Fibroblast of upper back skin (primary cell): ENCODE measurements at places on chromosomes 5 and 9.

DNA sequence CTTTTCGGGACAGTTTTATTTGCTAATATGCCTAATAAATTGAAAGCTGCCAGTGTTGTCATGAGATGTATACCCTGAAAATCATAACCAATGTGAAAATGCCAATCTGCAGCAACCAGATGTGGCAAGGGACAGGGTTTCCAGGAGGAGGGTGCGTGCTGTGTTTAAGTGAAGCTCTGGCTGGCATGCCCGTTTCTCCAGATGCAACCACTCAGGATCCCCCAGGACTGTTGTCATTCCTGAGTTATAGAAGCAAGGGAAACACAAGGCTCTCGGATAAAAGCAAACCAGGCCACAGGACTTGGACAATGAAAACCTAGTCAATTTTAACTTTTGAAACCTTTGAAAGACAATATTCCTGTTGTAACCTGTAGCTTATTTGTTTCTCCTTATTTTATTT lies 360.2 kb downstream of the SLIT3 start:
- no peak for DNase-seq

- no peak for DNase-seq
These were observed 257.8 kb upstream of the TARS1 start for GRCh38 chr5:33182986-33183385.

- no peak for DNase-seq
These were observed 18.9 kb downstream of the ZNF169 start for GRCh38 chr9:94277885-94278536.

DNA sequence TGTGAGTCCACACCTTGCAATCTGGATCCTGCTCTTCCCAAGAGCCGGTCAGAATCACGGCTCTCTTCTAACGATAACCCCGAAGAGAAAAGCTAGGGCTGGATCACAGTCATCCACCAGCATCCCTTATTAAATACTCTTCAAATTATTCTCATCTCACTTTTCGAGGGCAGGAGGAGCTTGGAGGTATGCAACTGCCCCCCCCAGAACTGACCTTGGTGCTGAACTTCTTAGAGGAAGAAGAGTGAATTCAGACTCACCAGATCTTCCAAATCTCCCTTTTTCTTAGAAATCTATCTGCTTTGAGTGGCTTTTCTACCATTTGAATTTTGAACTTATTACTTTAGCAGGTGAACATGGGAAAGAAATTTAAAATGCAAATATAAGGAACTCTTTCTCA lies 75.7 kb downstream of the MED10 start:
- no peak for DNase-seq

GRCh38 chr5:143229896-143230675 lies 173.4 kb downstream of the NR3C1 start:
- DNase-seq = peak; percentile 79

- no peak for DNase-seq
These were observed 522.4 kb upstream of the TLE4 start for GRCh38 chr9:79049371-79049770.

- peak; percentile 11 for DNase-seq
These were observed 43.6 kb downstream of the CDO1 start for GRCh38 chr5:115772731-115773475.

- no peak for DNase-seq
These were observed 7.9 kb upstream of the KCNMB1 start for GRCh38 chr5:170397059-170397458.

DNA sequence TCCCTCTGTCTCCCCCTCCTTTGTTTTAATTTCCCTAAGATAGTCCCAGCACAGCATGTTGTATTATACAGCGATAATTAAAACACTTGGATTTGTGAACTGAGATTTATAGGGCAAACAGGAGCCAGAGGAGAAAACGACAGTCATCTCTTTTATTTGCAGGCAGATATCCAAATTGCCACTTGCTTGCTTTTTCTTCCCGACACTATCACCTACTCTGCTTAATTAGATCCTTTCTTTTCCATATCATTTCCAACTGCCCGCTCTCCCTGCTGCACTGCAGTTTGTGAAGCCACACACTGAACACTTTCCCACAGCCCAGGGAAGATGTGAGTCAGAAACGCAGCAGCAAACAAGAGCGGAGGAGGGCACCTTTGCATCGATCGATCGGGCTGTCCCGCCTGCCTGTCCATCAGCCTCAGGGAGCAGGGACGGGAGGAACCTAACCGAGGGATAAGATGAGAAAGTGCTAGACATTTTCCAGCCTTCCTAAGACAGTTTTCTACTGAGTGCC lies 35.8 kb upstream of the SPRY4 start:
- peak; percentile 47 for DNase-seq

DNA sequence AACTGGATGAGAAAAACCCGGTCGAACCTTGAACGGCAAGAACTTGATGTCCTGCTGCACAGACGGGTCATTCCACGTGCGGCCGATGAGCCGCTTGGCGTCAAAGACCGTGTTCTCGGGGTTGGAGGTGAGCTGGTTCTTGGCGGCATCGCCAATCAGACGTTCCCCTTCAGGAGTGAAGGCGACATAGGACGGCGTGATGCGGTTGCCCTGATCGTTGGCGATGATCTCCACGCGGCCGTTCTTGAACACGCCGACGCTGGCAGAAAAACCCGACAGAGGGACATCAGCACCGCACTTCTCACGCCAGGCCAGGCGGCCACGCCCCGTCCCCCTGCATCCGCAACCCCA lies 519 bp downstream of the HSPA5 start:
- DNase-seq = no peak

DNA sequence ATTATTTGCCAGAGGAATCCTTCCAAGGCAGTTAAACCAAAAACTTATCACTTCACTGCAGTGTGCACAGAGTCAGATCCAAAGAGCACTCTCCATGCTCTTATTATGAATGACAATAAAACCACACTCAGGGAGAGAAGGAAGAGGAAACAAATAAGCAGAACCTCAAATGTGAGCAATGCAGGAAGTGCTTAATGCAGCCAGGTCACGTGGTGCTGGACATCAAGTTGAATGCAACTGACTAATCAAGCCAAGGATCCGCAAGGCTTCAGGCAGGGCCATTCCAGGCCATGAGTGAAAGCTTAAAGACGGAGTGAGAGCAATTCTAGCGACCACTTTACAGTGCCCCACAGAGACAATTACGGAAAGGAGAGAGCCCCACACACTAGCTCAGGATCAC lies 230.4 kb upstream of the PUM3 start:
- DNase-seq = no peak

DNA sequence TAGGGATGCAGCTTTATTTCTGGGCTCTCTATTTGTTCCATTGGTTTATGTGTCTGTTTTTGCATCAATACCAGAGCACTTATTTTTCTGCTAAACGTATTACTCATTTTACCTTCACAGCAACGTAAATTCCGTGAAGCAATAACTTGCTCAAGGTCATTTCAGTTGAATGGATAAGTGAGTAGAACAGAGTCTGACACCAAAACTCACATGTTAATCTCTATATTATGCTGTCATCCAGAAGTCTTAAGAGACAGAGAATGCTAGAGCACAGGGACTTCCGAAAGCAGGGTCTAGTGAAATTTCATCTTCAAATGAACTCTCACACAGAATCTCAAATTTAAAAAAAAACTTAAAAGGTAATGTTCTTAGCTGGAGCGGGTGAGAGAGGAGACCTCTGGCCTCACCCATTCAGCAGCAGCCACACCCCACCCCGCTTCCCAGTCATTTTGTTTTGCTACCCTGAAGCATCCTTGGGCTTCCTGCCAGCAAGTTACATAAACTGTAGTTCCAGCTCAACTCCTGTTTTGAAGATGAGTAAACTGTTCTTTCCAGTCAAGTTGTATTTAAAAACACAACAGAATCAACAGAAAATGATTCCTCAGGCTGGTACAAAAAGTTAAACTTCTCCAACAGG lies 69.3 kb downstream of the TRIM36 start:
- DNase-seq = no peak

DNA sequence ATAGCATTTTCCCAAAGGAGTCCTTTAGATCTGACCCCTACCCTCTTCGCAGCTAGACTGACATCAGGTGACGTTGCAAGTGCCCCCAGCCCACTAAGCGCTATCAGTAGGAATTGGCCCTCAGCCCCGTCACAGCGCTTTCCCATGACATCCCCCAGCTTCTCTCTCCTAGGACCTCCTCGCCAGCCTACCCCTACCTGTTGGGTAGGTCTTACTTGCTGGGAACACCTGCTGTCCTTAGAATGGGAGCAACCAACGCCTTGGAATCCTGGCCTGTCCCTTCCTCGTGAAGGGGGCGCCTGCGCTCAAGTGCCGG lies 584 bp upstream of the PIP5K1B start:
- no peak for DNase-seq

DNA sequence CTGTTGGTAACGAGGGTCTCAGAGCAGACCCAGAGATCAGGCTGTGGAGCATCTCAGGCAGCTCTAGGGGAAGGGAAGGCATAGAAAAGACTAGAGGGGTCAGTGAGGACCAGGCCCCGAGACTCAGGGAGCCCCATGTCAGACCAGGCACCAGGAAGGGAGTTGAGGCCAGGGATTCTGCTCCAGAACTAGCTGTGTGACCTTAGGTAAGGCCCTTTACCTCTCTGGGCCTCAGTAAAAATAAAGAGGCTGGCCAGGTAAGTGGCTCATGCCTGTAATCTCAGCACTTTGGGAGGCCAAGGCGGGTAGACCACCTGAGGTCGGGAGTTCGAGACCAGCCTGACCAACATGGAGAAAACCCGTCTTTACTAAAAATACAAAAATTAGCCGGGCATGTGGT lies 176.4 kb upstream of the IER5L start:
- no peak for DNase-seq

- DNase-seq = peak; percentile 28
These were observed 60.8 kb downstream of the CSF2 start for GRCh38 chr5:132134384-132134783.

GRCh38 chr9:38682713-38683112 lies 37.2 kb downstream of the FAM240B start:
- DNase-seq = peak; percentile 88

- DNase-seq = no peak
These were observed 11.6 kb downstream of the C9orf72 start for GRCh38 chr9:27561685-27562084.

DNA sequence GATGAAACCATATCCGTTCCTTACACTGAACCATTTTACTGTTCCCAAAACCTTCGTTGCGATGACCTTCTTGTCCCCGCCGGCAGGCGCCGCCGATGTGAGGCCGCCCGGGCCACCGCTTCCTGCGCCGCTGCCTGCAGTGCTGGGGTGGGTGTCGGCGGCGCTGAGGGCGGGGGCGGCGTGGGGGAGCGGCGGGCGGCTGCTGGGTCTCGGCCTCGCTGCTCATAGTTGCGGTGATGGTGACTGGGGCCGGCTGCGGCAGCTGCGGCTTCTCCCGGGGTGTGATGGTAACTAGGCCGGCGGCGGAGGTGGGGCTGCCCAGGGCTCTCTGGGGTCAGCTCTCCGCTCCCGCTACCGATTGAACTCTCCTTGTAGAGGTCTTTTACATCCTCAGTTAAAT lies 14.1 kb upstream of the OR2S2 start:
- peak; percentile 24 for DNase-seq

GRCh38 chr9:91915524-91916263 lies 34.3 kb downstream of the ROR2 start:
- DNase-seq = no peak

- DNase-seq = no peak
These were observed 89.0 kb downstream of the PLPP1 start for GRCh38 chr5:55445791-55446190.

DNA sequence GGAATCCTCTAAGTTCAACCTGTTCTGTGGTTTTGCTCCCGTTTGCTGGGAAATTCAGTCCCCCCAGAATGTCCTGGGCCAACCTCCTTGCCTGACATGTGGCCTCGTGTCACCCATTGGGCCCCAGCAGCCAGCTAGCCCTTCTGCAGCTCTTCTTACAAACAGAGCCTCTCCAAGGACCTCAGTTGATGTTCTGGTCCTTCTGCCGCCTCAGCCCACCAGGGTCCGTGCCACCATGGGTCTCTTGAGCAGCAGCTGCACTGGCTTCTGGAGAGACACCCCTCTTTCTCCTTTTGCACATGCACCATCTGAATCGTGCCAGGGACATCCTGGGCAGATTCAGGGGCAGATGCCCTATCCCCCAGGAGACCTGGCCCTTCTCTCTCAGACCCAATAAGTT lies 85.0 kb downstream of the LMX1B start:
- no peak for DNase-seq

GRCh38 chr5:111856876-111857466 lies 100.0 kb upstream of the NREP start:
- DNase-seq = no peak

DNA sequence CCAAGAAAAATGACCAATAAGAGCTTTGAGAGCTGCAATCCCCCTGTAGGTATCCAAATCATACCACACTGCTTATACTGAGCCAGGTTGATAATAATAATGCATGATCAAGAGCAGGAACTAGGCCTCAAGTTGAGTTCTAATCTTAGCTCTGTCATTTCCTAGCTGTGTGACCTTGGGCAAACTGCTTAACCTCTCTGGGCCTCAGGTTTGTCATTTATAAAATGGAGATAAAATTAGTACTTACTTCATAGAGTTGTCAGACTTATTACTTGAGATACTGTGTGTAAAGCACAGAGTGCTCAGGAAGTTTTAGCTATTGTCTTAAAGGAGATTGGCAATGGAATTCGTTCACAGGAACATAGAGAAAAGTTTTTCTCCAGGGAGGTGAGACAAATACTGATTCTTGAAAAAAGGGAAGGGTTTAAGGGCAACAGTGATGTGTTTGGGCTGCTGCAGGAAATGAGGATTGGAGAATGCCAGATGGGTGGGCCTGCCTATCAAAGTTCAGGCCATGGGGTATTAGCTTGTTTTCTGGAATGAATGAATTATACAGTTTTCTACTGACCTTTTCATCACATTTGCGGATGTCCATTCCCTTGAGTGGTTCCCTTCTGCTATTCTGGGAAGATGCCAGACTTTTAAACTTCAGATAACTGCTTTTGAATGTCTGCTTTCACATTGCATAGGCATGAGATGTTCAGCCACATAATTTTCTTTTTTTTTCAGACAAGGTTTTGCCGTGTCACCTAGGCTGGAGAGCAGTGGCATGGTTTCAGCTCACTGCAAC lies 10.2 kb upstream of the ATP6V0E1 start:
- DNase-seq = peak; percentile 89

GRCh38 chr9:134286471-134287245 lies 39.6 kb upstream of the RXRA start:
- DNase-seq = no peak

GRCh38 chr5:178192244-178192643 lies 5.1 kb upstream of the GMCL2 start:
- no peak for DNase-seq

GRCh38 chr5:97134634-97135033 lies 7.8 kb downstream of the LIX1 start:
- DNase-seq = no peak

- DNase-seq = peak; percentile 75
These were observed 581 bp upstream of the C9orf40 start for GRCh38 chr9:74953235-74953751.

GRCh38 chr5:174419540-174420132 lies 304.7 kb upstream of the MSX2 start:
- peak; percentile 85 for DNase-seq
